ENCODE measurements at places on chromosomes 12 and 14.

GRCh38 chr12:120726510-120726793, 826 bp downstream of the ACADS start:
- DNase-seq: no peak

DNA sequence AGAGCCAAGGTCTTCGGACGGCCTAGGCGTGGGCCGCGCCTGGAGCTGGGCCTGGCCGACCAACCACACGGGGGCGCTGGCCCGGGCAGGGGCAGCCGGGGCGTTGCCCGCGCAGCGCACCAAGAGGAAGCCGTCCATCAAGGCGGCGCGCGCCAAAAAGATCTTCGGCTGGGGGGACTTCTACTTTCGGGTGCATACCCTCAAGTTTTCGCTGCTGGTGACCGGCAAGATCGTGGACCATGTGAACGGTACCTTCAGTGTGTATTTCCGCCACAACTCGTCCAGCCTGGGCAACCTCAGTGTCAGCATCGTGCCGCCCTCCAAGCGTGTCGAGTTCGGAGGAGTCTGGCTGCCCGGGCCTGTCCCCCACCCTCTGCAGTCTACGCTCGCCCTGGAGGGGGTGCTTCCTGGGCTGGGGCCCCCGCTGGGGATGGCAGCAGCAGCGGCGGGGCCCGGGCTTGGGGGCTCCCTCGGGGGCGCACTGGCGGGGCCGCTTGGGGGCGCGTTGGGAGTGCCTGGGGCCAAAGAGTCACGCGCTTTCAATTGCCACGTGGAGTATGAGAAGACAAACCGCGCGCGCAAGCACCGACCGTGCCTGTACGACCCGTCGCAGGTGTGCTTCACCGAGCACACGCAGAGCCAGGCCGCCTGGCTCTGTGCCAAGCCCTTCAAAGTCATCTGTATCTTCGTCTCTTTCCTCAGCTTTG, 4.4 kb upstream of the SHMT2 start:
- no peak for DNase-seq

- DNase-seq: no peak
These were observed 127.8 kb downstream of the ANO2 start for GRCh38 chr12:5817246-5817645.

DNA sequence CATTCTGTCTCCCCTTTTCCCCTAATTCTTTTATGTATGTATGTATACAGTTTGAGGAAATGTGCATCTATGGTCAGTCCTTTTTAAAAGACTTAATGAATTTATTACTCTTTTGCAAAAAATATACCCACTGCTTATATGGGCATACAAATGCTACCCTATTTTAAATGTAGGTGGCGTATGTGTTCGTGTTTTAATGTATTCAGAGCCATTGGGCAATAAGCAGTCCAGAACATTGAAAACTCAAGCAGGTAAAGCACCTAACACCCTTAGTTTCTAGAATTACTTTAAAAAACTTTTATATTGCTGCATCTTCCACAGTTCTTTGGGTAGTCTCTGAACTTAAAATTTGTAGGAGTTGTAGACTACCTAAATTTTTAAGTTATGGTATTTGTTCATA, 42.6 kb upstream of the A2ML1 start:
- no peak for DNase-seq

DNA sequence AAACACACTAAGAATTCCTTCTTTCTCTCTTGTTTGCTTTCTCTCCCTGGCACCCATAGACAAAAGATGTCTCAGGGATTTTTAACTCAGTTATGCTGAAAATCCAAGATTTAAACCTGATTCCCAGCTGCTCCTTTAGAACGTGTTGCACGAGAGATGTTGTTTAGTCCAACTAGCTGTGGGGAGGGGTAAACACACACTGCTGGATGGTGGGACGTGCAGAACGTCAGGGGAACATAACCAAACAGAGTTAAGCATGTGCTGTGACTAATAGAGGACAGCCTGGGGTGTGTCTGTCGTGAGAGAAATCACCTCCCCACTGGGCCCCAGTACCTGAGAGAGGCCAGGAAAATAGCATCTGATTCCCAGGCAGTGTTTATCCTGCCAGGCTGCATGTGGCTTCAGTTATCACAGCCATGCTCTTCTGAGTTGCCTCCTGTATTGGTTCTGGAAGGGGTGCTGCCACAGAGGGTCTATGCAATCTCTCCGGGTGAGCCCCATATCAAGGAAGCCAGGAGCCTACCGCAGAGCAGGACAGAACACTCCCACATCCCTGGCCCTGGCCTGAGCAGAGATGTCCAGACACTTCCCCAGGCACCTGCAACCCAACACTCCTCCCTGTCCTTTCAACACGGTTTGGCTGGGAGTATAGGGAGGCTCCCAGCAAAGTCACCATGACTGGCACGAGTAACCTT, 112.7 kb upstream of the EGLN3 start:
- DNase-seq: no peak

- DNase-seq: no peak
These were observed 56.2 kb upstream of the DDHD1 start for GRCh38 chr14:53209370-53209769.

DNA sequence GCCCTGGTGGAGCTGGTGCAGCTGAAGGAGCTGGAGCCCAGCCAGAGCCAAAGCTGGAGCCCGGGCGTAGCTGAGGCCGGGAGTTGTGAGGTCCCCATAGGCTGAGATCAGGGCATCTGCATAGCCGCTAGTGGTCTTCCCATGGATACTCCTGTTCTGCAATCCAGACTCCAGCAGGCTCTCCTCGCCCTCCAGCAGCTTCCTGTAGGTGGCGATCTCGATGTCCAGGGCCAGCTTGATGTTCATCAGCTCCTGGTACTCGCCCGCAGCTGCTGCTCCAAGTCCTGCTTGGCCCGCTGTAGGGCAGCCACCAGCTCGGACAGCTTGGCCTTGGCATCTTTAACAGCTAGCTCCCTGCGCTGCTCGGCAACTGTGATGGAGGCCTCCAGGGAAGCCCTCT, 966.1 kb downstream of the FSCB start:
- no peak for DNase-seq

- DNase-seq: no peak
These were observed 229.2 kb downstream of the SPTSSA start for GRCh38 chr14:34232790-34233189.

- no peak for DNase-seq
These were observed 33.4 kb downstream of the DDX51 start for GRCh38 chr12:132110677-132111076.
